Left renal pelvis (tissue), 4 donors: ENCODE measurements at places on chromosomes 1 and 21. TPM values are rescaled to one million over a fixed set of nuclear protein-coding genes. Genes with fewer than 3 reads are reported as not detected.

DNA sequence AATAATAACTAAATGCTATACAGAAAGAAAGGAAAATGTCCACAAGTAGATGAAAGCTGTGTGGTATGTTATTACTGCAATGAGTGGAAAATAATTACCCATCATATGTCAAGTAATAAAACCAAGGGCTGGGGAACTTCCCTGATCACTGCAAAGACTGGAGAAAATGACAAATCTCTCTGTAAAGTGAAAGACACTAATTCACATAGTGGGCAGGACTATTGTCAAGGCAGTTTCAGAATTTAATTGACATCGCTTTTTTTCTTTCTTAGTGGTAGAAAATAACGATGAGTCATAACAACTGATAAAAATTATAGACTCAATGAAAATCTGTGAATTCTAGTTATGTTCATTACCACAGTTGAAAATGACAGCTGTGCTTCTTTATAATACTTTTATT, 153.7 kb upstream of the ST6GALNAC5 start:
- DNase-seq: no peak

DNA sequence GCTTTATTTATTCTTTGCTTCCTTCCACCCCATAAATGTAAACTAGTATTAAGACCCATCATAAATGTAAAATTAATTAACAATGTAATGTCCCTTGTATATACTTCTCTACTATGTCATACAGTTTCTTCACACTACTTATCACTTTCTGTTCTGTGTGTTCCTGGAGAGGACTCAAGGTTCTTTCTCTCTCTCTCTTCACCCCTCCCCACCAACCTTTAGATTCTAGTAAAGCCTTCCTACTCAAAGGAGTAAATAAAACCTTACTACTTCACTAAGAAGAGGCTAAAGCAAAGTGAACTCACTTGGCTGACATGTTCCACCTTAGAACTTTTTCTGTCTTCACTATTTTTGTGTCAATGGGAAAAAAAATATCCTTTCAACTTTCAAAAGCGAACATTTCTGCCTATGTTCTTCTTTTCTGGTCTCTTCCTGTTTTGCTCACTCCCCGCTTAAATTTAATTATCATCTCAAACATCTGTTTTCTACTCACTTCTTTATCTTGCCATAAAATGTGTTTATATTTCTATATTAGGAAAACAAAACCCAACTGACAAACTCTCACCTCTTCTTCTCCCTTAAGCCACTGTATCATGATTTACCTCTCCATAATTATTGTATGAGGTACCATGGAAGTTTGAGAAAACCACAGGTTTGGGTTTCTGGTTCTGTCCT, 260.3 kb downstream of the DPYD start:
- no peak for DNase-seq

GRCh38 chr1:117712621-117713020, 106.8 kb downstream of the TENT5C start:
- no peak for DNase-seq

Gene HIVEP3
- 7.0 TPM for polyA plus RNA-seq

- no peak for DNase-seq
Observed at GRCh38 chr1:212498283-212499040, 65.7 kb downstream of the NENF start.

Gene SPATA46
- polyA plus RNA-seq: 0.95 TPM
